Progenitor cell of endocrine pancreas (in vitro differentiated cells): ENCODE measurements at places on chromosomes 7 and 10.

- DNase-seq: no peak
Measured at GRCh38 chr7:67019562-67020390, 23.1 kb downstream of the TYW1 start.

GRCh38 chr7:143280566-143280965, 4.2 kb upstream of the TMEM139 start:
- no peak for DNase-seq

- no peak for DNase-seq
Measured at GRCh38 chr10:102322914-102323313, 72.6 kb upstream of the NFKB2 start.

GRCh38 chr10:72375585-72375984, 20.9 kb upstream of the DNAJB12 start:
- no peak for DNase-seq

- DNase-seq: no peak
Measured at GRCh38 chr7:47817917-47818316, 130.3 kb downstream of the PKD1L1 start.

- DNase-seq: no peak
Measured at GRCh38 chr10:48474765-48475365, 130.0 kb downstream of the ARHGAP22 start.

GRCh38 chr10:71644307-71645180, 75.0 kb downstream of the C10orf105 start:
- DNase-seq: no peak

- no peak for DNase-seq
Measured at GRCh38 chr10:3671386-3671955, 113.5 kb downstream of the KLF6 start.

GRCh38 chr10:50824782-50825181, 60.6 kb downstream of the A1CF start:
- DNase-seq: no peak

GRCh38 chr10:108303149-108303548, 1138.6 kb upstream of the SORCS1 start:
- DNase-seq: no peak

- DNase-seq: no peak
Measured at GRCh38 chr10:95537542-95537927, 23.6 kb downstream of the SORBS1 start.

DNA sequence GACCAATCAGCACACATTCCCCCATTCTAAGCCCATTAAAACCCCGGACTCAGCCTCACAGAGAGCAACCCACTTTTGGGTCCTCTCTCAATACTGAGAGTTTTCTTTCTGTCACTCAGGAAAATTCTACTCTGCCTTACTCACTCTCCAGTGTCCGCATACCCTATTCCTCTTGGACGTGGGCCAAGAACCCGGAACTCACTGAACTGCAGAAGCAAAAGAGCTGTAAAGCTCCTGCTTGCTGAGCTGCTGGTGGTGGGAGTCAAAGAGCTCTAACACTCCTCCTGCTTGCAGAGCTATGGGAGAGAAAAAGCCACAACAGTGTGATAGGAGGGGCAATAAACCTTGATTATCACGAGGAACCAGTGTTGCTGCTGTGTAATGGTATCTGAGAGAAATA, 386.9 kb downstream of the POM121L12 start:
- no peak for DNase-seq

DNA sequence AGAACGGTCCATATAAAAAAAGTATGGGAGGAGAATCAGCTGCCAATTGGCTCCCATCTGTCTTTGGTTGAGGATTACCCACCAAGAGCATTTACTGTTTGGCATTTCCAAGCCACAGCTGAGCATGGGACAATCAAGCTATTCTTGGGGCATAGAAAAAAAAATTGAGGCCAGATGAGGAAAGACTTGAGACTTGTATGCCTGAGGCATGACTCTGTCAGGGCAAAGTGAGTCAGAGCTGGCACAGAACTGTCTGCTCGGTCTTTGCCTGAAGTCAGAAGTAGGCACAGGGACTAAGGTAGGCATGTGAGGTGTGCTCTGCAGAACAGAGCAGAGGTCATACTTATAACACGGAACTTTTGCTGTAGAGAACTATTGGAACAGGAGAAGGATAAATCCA, 126.5 kb upstream of the CHRM2 start:
- no peak for DNase-seq

GRCh38 chr7:30428246-30429155, 50.1 kb downstream of the NOD1 start:
- DNase-seq: no peak

GRCh38 chr10:2165771-2166460, 428.6 kb upstream of the ADARB2 start:
- no peak for DNase-seq

- DNase-seq: no peak
Measured at GRCh38 chr7:75667938-75668337, 70.8 kb downstream of the HIP1 start.
